ENCODE measurements at places on chromosomes 2 and 18.

- DNase-seq = no peak
Measured at GRCh38 chr2:175743011-175743410, 259.1 kb downstream of the LNPK start.

GRCh38 chr2:7513834-7514233, 596.6 kb downstream of the RNF144A start:
- peak; percentile 22 for DNase-seq

DNA sequence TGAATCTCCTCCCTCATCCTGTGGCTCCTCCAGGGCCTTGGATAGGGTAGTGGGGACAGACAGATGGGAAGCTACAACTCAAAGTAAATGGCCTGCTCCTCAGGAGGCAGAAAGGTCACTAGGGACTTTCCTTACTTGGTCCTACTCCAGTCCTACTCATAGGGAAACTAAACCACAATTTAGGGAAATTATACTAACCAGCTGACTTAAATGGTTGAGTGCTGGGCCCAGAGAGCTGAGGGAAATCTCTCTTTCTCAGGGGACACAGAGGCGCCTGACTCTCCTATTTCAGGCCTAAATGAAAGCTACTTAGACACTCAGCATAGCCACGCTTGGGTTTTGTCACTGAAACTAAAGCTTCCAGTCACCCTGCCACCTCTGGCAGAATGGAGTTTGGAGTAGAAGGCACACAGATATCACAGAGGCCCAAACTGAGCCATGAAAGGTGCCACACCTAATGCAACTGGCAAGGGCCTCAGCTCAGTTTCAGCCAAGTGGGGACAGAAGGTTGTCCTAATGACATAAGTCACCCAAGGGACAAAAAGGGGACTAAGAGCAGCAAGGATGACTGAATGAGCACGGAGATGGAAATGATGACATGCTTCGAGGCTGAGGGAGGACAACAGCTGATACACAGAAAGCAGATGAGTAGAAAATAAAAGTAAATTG, 24.0 kb downstream of the CERKL start:
- DNase-seq = peak; percentile 85

DNA sequence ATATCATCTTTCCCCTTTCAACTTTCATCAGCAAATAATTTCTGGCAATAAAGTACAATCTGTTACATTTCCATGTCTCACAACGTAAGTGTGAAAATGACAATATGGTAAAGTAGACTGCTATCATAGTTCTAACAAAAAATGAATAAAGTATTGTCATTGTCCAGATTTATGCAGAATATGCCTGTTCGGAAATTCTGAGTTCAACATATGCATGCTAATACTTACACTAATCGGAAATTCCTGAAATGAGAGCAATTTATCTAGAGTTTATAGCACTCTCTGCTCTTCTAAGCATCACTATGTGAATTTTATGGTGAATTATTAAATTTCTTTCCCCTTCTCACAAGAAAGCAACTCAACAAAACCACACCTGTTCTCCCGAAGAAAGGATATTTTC, 8.1 kb downstream of the CWC22 start:
- no peak for DNase-seq

GRCh38 chr18:36046898-36047297, 20.5 kb downstream of the RPRD1A start:
- DNase-seq = no peak

DNA sequence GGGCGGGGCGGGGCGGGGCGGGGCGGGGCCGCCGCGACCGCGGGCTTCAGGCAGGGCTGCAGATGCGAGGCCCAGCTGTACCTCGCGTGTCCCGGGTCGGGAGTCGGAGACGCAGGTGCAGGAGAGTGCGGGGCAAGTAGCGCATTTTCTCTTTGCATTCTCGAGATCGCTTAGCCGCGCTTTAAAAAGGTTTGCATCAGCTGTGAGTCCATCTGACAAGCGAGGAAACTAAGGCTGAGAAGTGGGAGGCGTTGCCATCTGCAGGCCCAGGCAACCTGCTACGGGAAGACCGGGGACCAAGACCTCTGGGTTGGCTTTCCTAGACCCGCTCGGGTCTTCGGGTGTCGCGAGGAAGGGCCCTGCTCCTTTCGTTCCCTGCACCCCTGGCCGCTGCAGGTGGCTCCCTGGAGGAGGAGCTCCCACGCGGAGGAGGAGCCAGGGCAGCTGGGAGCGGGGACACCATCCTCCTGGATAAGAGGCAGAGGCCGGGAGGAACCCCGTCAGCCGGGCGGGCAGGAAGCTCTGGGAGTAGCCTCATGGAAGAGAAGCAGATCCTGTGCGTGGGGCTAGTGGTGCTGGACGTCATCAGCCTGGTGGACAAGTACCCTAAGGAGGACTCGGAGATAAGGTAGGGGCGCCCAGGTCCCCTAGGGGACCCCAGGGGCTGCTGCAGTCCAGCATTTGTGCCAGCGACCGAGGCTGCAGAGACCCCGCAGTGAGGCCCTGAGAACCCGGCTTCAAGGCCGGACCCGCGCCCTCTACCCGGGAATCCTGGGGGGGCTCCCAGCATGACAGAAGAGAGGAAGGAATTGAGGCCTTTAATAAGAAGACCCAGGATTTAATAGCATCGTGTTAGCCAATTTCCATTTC, at the start of gene KHK:
KHK (plus strand) TSS at position 49 of the 870 bp plus-strand sequence; CDS start at position 537, 488 bp downstream.
- peak; percentile 79 for DNase-seq

- DNase-seq = no peak
Measured at GRCh38 chr18:50518787-50519546, 40.9 kb upstream of the MAPK4 start.

DNA sequence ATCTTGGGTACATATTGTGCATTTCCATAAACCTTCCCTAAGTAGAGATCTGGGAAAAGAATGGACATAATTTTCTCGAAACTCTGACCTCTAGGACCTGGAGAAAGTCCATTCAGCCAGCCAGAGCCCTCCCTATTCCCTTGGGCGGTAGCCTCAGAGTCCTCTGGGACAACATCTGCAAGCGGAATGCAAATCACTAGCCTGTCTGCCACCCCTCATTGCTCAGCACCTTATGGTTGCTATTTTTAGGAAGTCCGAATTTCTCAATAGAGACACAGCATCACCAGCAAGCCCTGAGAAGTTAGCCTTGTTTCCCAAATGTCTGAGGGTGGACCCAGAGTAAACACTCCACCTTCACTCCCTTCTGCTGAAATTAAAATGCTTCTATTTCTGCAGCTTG, 17.6 kb upstream of the CD28 start:
- no peak for DNase-seq

GRCh38 chr2:230932556-230933511, 7.8 kb upstream of the GPR55 start:
- no peak for DNase-seq

GRCh38 chr2:177900082-177900481, 172.5 kb downstream of the PDE11A start:
- DNase-seq = no peak

GRCh38 chr2:60565472-60565871, 12.0 kb upstream of the BCL11A start:
- DNase-seq = peak; percentile 31

DNA sequence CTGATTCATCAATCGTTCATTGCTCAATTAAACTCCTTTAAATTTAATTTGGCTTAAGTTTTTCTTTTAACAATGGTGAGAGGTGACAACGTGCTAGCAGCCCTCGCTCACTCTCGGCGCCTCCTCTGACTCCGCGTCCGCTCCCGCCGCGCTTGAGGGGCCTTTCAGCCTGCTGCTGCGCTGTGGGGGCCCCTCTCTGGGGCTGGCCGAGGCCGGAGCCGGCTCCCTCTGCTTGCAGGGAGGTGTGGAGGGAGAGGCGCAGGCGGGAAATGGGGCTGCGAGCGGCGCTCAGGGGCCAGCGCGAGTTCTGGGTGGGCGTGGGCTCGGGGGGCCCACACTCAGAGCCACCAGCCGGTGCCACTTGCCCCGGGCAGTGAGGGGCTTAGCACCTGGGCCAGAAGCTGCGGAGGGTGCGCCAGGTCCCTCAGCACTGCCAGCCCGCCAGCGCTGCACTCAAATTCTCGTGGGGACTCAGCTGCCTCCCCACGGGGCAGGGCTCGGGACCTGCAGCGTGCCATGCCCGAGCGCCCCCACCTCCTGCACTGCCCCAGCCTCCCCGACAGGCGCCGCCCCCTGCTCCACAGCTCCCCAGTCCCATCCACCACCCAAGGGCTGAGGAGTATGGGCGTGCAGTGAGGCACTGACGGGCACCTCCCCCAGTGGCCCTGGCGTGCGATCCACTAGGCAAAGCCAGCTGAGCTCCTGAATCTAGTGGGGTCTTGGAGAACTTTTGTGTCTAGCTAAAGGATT, 19.6 kb downstream of the ANKMY1 start:
- DNase-seq = no peak

DNA sequence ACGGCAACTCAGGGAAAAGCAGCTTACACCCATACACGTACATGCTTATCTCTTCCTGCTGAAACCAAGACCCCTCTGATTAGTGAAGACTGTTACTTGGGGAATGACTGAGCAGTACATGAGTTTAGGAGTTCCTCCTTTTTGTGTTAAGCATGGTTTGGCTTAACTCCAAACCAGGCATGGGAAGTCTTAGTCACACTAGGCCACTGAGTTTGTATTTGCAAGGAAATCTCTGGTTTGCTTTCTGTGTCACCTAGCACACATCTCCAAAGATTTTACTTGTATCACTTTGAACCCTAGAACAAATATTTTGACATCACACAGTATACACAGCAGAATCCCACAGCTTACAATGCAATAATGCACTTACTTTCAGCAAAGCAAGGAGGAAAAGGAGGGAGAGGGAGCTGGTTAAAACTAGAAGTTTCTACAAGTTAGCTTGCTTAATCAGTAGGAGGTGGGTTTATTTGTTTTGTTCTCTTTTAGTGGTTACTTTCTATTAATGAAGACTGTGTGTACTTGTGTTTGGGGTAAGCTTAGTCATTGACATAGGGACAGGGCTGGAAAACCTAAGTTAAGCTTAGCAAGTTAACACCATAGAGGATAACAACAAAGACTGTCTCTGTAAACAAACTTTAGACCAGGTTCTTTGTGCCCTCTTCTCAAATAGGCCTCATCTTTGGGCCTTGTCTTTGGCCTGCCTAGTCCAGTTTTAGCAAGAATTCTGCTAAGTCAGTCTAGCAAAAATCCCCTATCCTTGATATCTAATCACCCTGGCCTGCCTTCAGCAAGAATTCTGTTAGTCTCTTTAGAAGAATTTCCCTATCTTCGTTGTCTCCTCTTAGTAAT, 219.4 kb downstream of the MREG start:
- DNase-seq = no peak

GRCh38 chr2:37891846-37892435, 33.1 kb upstream of the RMDN2 start:
- DNase-seq = no peak
